ENCODE measurements at places on chromosomes 13 and 19.

DNA sequence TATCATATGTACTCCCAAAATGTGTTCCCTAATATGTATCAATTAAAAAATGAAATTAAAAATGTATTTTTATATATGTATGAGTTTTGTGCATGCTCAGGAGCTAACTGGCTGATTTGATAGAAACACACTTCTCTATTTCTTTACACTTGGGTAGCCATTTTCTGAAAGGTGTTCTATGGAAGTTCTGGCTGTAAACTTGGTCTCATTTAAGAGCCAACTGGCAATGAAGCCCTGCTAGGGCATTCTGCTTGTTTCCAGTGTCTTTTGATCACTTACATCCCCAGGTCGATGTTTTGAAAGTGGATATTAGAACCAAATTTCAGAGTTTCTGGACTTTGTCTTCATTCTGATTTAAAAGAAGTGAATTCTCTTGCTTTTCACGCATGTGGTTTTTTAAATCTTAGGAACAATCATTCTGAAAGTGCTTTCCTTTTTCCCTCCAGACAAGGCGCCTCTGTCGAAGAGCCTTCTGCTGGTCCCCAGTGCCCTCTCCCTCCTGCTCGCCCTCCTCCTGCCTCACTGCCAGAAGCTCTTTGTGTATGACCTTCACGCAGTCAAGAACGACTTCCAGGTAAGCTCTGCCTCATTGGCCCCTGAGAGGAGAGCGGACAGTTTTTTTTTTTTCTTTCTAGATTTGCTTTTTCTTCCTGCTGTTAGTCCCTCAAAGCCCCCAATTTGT, 20.1 kb downstream of the GPR18 start:
- no peak for DNase-seq

DNA sequence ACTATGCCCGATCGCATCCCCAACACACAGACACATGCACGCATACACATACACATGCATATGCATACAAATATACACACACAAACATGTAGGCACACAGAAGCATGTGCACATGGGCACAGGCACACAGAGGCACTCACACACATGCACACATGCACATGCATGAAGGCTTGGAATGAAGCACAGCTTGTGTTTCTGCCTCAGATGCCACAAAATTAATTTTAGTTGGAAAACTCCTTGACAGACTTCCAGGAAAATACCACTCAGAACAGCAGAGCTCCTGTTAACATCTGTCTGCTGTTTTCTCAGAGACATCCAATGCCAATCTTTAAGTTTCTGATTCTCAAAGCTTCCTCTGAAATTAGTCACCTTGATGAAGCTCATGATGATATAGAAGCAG, 532.7 kb downstream of the RFC3 start:
- DNase-seq, result no peak

GRCh38 chr19:49362048-49362928, at the start of gene TEAD2:
TSS of gene TEAD2 (minus strand) at chr19:49362416. CDS start at chr19:49360075, 2,341 bp downstream.
- peak; percentile 86 for DNase-seq

DNA sequence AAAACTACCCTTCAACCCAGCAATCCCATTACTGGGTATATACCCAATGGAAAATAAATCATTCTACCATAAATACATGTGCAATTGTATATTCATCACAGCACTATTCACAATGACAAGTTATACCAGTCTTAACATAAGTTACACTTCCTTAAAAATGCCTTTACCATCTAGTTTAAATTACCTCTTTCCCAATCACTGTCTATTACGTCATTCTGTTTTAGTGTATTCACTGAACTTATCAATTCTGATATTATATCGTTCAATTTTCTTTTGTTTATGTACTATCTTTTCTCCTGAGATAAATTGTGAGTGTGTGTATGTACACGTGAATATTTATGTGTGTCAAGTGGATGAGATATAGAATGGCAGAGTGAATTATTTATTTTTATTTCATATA, 1416.8 kb downstream of the OLFM4 start:
- DNase-seq, result no peak

DNA sequence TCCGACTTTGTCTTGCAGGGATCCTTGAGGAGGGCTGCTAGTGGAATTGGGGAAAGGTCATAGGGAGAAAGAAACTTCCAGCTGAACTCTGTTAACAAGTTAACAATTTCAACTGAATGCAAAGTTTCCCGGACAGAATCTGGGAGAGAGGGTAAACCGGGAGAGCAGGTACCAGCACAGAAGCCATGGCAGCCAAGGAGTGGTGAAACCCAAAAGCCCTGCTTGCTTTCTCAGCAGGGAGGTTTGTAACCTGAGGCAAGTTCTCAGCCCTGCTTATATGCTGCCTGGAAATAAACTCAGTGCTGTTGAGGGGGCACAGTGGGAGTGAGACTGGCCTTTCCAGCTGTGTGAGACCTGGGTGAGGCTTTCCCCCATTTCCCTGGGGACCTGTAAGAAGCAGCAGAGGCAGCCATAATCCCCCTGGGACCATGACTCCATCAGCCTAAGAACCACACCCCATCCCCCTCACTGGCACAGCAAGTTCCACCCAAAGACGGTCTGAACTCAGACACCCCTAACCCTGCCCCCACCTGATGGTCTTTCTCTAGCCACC, 84.0 kb downstream of the SUCLA2 start:
- no peak for DNase-seq

DNA sequence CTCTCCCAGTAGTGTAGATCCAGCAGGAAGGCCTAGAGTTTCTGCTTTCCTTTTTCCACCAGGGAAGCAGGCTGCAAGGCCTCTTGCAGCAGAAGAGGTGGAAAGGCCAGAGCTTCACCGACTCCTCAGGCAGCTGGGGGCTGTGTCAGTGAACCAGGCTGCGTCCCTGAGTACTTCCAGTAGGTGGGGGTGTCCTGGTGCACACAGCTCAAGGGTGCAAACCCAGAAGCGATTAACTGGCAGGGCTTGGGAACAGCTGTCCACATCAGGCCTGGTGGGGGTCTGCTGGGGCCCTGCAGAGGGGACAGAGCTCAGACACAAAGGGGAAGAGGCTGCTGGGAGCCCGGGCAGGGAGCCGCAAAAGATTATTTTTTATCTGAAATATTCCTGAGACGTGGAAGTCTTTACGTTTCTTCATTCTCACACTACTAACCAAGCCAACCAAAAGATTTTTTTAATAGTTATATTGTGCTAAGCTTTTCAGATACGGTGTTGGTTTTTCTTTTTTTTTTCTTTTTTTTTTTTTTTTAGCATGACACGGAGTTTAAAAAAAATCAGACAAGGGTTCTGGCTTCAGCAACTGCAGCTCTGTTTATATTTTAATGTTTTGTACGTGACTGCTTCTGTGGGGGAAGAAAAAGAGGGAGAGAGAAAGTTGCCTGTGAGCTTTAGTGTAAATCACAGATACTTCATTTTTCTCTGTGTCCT, 11.0 kb downstream of the TSHZ3 start:
- DNase-seq, result peak; percentile 72
